A172 (cell line): ENCODE measurements at places on chromosomes 3 and 15. TPM values are rescaled to one million over a fixed set of nuclear protein-coding genes. Genes with fewer than 3 reads are reported as not detected.
A peak's percentile ranks its signal among the peaks of the same experiment; 100 is the strongest.

SCN11A gene
- not detected in 2 replicates for total RNA-seq

GHSR gene
- total RNA-seq: not detected in 2 replicates

HTD2 gene
- total RNA-seq: 6.2 TPM in 2 replicates

- no peak for DNase-seq
Observed at GRCh38 chr3:14907043-14907966, 40.1 kb upstream of the NR2C2 start.

GRCh38 chr3:71035314-71035713 is 548.2 kb downstream of the FOXP1 start:
- peak; percentile 33 for DNase-seq
